ENCODE measurements at places on chromosomes 2 and 18.

GRCh38 chr2:219469186-219469724 is 29.4 kb upstream of the GMPPA start:
- DNase-seq, result no peak

DNA sequence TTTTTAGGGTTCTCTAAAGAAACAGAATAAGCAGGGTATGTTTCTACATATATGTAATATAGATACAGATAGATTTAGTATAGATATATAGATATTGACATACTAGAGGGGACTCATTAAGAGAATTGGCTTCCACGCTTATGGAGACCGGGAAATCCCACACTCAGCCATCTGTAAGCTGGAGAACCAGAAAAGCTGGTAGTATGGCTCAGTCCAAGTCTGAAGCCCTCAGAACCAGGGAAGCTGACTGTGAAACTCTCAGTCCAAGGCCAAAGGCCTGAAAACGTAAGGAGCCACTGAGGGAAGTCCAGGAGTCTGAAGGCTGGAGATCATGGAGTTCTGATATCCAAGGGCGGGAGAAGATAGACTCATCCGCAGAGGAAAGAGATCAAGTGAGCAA is 441.3 kb upstream of the CDH20 start:
- no peak for DNase-seq

DNA sequence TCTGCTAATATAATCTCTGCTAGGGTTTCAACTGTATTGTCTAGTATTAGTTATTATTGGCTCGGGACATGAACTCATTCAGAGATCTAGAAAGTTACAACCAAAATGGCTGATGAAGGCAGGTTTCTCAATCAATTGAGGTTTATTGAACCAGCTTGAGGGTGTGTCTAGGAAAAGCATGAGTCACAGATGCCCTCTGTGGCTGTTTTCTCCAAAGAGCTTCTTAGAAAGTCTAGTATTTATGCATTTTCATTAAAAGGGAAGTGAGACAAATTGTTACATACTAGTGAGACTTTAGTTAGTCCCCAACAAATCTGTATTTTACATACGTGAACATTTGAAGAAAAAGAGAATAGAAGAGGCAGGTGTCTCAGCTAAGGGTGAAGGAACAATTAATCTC is 23.0 kb upstream of the RTTN start:
- DNase-seq, result no peak

GRCh38 chr2:42095923-42096408 is 48.1 kb downstream of the PKDCC start:
- DNase-seq, result peak; percentile 66

GRCh38 chr18:76588601-76589226 is 93.7 kb upstream of the ZNF516 start:
- DNase-seq, result no peak

DNA sequence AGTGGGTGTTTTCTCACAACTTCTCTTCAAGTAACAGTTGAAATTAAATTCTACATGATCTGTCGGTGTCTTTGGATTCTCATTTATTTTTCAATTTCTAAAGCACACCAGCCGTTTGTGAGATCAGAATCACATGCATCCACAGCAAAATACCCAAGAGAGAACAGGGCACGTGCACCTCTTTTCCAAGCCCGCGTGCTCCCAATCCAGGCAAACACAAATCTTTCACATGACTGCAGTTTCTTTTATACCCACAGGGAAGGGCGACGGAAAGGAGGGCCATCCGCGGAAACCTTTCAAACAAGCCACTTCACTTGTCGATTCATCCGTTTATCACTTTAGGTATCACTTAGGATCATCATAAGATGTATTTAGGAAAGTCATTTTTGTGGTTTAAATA is 13.0 kb upstream of the DAPL1 start:
- no peak for DNase-seq

DNA sequence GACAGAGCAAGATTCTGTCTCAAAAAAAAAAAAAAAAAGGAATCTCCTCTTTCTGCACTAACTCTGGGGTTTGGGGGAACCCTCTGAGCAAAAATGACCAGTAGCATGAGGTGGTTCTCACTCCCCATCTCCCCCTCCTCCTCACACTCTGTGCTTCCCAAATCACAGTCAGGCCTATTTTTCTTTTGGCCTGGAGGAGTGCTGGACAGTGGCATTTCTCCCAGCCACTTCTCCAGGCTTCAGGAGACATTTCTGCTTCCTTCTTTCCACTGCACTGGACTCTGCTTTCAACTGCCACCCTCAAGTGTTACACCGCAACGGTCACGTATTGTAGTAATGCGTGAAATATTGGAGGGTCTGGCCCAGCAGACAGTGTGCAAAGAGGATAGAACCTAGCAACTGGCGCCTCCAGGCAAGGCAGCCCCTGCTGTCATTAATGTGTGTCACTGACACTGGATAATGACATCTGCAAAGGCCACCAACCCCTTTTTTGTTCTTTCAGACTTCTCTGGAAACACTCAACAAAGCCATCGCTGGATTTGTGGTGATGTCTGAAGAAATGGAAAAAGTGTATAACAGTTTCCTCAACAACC is 68.9 kb downstream of the TRABD2A start:
- DNase-seq, result no peak

DNA sequence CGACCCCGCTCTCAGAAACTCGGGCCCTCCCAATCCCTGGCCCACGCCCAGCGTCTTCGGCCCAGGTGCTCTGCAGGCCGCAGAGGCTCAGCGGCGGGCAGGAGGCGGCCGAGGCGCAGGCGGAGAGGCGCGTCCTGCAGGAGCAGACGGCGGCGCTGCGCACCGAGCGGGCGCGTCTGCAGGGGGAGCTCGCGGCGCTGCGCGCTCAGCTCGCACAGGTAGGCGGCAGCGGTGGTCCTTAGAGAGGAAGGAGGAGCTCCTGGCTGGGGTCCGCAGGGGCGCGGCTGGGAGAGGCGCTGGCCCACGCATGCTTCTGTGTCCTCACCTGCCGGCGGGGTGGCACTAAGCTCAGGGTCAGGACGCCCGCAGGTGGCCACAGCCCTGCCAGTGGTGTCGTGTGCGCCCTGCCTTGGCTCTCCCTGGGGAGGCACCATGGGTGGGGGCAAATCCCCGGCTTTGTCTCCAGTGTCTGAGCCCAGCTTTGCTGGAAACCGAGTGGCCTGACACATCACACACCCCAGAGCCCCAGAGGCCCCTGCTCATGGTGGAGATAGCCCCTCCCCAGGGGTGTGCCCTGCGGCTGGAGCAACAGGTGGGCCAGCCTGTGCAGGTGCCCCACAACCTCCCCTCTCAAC is 14.9 kb upstream of the SNED1 start:
- DNase-seq, result no peak
